ENCODE measurements at places on chromosomes 7 and 10. TPM values are rescaled to one million over a fixed set of nuclear protein-coding genes. Genes with fewer than 3 reads are reported as not detected.

The BTBD16 gene
- not detected for total RNA-seq

The OR2A12 gene
- total RNA-seq: not detected

- no peak for DNase-seq
Observed at GRCh38 chr10:71435571-71436267, 39.0 kb downstream of the CDH23 start.

DNA sequence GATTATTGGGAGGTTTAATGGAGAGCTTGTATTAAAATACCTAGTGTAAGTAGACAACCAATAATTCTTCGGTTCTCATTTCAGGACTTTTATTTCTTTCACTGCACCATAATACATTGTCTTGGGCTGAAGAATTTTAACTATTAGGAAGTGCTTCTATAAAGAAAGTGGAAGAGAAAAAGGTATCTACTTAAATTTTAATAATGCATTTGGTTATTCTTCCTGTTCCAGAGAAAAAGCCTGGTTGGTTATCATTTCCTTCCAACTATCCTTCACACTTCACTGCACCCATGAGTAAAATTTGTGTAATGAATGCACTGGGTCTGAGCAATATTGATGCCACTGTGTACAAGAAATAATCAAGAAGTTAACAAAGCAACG, 629.0 kb upstream of the DPP6 start:
- DNase-seq: no peak

The CUZD1 gene
- total RNA-seq: 1.7 TPM

Measured in activated naive CD8-positive, alpha-beta T cell treated with anti-CD3 and anti-CD28 coated beads for 36 hours (primary cell).